ENCODE measurements at places on chromosomes 3 and 15. TPM values are rescaled to one million over a fixed set of nuclear protein-coding genes. Genes with fewer than 3 reads are reported as not detected.

Gene SOX14
- not detected for total RNA-seq

Gene VIPR1
- total RNA-seq = 4.5 TPM

Gene SLC22A13
- 0.18 TPM for total RNA-seq

Gene PRICKLE2
- 5.3 TPM for total RNA-seq

Gene TRIM42
- total RNA-seq = not detected

DNA sequence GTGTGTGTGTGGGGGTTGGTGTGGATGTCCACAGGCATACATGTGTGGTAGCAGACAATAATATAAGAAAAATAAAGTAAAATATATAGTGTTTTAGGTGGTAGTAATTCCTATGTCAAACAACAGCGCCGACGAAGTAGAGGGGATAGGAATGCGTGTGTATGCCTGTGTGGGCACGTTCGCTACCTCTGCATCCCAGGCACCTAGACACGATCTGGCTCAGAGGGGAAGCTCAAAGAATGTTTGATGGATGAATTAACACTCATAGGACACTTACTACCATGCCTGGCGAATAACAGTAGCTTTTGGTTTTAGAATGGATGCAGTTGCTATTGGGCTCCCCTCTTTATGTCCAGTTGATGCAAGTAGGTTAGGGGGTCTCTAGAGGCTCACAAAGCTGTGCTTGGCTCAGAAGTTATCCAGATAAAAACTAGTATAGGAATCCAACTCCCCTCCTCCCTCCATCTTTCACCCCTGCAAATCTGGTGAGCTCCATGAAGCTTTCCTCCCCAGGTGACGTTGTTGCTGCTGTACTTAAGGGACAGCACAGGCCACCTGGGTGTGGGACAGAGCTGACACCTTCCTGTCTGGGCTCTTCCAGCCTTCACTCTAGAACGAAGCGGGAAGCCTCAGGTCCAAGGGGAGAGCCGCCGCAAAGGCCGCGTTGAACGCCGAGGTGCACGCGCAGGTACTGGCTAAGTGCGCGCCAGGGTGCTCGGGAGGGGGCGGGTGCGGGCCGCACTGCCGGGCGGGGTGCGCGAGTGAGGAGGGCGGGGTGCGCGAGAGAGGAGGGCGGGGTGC lies 192.6 kb upstream of the LYSMD4 start:
- DNase-seq = no peak

GRCh38 chr3:62954580-62954979 lies 79.4 kb upstream of the CADPS start:
- DNase-seq = no peak

DNA sequence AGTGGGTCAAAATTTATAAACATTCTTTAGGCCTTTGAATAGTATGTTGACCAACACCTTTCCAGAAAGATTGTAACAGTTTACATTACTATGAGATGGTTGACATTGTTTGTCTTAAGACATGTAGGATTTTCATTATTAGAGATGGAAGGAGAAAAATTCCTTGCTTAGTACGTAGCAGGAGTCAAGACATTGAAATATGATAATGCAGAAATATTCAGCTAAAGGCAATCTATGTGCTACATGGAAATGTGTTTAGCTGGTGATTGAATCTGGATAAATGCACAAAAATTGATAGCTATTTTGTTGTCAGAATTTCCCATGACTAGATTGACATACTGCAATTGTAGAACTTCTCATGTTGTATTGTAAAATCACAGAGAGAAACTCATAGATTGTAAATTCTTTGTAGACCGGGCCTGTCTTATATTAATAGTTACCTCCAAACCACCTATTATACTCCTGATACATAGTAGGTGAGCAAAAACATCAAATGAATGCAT lies 370.4 kb upstream of the CBLB start:
- no peak for DNase-seq

DNA sequence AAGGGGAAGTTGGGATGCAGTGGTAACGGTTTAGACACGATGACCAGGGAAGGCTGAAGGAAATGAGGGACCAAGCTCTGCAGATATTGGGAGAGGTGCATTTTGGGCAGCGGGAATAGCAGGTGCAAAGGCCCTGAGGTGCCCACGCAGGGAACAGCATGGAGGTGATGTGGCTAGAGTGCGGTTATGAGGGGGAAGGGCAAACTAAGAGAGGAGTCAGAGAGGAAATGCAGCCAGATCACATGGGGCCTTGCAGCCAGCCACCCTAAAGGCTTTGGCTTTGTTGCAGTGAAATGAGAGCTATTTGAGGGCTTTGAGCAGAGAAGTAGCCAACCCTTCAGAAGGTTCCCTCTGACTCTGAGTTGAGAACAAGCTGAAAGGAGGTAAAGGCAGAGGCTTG lies 2.6 kb downstream of the SPATA12 start:
- no peak for DNase-seq

- no peak for DNase-seq
These were observed 6.6 kb downstream of the PRKCD start for GRCh38 chr3:53167418-53168174.

DNA sequence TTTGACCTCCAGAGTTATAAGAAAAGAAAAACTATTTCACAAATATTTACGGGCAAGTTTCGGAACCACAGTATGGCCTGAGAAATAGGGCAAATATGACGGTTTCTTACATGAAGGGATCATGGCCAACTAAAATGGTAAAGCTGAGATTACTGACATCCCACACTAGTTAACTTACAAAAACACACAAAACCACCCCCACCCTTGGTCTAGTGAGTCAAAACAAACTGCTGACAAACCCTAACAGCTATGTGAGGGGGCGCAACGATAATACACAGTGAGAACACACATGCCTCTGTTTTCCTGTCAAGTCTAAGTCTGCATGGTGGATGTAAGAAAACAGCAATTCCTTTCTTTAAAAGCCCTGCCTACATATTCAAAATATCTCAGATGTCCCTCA lies 32.3 kb downstream of the CBLB start:
- DNase-seq = no peak

GRCh38 chr15:37820380-37821128 lies 113.9 kb upstream of the TMCO5A start:
- DNase-seq = no peak

GRCh38 chr3:136778865-136779264 lies 26.7 kb upstream of the STAG1 start:
- no peak for DNase-seq

- no peak for DNase-seq
These were observed 88.5 kb upstream of the SKOR1 start for GRCh38 chr15:67736810-67737209.

GRCh38 chr3:99419116-99419515 lies 219.3 kb upstream of the COL8A1 start:
- DNase-seq = no peak

DNA sequence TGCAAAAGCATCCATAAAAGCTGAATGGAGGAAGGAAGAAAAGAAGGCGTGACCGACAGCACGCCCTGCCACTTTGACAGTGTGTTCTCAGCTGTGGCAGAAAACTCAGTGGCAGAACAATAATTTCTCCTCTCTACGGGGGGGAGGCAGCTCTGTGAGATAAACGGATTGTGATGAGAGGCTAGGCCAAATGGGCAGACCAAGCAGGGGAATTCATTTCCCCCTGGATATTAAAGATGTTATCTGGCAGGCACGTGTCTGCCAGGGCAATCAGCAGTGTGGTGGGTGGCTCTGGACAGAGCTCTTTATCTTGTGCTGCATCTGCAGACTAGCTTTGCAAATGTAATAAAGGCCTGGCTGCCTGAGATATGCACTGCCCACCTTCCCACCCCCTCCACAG lies 1.9 kb upstream of the RMDN3 start:
- DNase-seq = no peak

GRCh38 chr3:53162672-53163443 lies 1.8 kb downstream of the PRKCD start:
- no peak for DNase-seq

DNA sequence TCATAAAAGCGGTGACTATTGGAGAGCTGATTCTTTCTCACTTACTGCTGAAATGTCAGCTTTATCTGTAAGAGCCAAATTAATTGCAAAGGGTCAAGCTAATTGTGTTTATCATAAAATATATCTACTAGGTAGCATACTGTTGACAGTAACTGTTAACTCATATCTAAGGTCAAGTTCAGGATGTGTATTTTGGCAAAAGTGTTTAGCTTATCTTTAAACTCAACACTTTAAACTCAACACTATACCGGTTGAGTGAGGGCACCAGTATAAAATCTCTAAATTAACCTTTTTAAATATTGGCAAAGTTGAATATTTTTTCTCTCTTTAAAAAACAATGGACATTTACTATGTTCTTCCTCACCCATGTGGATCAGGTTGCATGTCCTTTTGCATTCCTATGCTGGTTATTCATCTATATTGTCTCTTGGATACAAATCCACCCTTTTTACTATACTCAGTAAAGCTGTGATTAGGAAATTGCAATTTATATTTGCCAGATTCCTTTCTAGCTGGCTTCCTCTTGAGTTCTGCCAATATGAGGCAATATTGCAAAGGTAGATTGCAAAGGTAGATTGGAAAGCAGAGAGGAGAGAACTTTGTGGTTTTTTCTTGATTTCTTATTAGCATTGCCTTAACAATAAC lies 344.6 kb upstream of the DCBLD2 start:
- no peak for DNase-seq

GRCh38 chr3:80239301-80239700 lies 471.5 kb upstream of the ROBO1 start:
- no peak for DNase-seq

GRCh38 chr15:61116825-61117224 lies 112.3 kb downstream of the RORA start:
- no peak for DNase-seq

DNA sequence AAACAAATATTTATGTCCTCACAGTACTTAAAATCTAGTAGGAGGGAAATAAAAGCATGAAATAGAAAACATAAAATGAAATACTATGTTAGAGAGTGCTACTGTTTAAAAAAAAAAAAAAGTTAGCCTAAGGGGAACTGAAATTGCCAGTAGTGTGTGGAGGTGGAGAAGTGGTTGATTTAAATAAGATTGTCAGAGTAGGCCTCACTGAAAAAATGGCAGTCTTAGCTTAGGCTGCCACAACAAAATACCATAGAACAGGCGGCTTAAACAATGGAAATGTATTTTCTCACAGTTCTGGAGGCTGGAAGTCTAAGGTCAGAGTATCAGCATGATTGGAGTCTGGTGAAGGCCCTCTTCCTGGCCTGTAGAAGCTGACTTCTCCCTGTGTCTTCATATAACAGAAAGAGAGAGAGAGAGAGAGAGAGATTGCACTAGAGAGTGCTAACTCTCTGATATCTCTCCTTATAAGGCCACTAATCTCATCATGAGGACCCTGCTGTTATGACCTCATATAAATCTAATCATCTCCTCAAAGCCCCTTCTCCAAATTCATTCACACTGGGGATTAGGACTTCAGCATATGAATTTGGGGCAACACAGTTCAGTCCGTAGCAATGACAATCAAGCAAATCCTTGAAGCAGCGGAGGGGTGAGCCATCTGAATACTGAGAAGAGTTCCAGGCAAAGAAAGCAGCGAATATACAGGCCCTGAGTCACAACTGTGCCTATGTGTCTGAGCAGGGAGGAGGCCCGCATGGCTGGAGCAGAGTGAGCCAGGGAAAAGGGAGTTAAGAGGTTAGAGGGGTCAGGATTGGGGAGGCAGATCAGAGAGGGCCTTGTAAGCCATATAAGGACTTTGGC lies 23.6 kb upstream of the LRRC34 start:
- DNase-seq = no peak

- DNase-seq = no peak
These were observed 89.0 kb upstream of the LPP start for GRCh38 chr3:188064831-188065493.

DNA sequence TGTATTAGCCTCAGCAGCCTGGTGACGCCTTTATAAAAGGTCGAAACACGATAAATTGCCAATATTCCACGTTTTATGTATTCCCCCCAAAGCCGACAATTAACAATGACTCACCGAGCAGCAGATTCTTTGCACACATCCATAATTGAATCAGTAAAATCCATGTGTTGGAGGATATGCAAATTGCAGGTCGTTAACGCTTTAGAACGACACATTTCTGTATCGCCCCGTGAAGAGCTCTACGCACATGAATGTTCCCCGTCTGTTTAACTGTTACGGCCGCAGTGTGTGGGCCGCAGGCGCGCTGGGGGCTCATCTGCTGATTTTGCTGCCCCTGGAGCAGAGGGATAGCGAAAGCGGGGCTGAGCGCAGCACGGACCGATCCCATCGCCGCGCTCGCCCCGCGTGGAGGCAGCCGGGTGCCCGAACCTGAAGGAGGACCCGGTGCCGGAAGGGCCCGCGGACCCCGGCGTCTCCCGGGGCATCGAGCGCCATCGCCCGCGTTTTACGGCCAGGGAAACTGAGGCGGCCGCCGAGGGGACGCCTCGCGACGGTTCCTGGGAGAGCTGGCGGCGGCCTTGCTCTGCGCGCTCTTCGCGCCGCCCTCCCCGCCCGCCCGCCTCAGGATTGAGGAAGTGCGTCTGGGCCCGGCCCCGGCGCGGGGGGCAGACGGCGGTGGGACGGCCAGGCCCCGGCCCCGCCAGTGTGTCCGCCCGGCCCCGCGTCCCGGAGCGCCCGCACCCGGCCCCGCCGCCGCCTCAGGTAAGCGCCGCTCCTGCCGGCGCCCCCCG lies at the start of gene LRRK1:
LRRK1 (plus strand) TSS at position 668 of the 791 bp plus-strand sequence. CDS start 5,276 bp downstream, outside the sequence.
- DNase-seq = no peak
